ENCODE measurements at places on chromosomes 11 and 22.

DNA sequence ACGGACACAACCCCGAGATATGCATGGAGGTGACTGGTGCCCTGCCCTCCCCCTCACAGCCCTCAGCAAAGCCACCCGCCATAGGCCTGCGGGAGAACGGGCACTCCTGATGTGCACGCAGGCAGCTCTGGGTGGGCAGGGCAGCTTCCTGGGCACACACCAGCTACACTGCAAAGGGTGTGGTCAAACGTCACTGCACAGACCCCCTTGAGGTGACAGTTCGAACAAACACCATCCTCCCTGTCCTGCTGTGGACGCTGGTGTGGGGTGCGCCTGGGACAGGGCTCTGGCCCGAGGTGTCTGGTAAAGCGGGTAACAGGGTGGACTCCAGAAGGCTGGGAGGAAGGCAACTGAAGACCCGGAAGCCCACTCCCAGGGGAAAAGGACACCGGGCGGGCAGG, 21.9 kb upstream of the MOB2 start:
- no peak for DNase-seq

DNA sequence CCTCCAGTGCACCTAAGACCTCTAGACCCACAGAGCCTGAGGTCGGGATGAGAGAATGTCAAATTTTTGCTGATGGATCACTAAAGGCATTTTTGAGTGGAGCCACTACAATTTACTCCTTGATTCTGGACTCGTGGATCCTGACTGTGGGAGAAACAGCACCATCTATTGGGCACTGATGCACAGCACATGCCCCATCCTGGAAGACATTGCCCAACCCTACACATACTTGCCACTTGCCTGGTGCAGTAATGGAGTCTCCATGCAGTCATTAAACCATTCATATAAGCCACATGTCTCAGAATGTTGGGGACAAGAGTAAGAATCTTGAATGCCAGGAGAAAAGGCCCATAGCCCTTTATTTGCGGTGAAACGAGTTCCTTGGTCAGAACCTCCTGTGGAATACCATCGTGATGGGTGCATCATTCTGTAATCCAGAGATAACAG, 103.9 kb downstream of the GGTLC2 start:
- DNase-seq: peak; percentile 51

- no peak for DNase-seq
These were observed 66.7 kb downstream of the HSD17B12 start for GRCh38 chr11:43747130-43747802.

- DNase-seq: peak; percentile 80
These were observed 5.6 kb upstream of the SH3BP1 start for GRCh38 chr22:37633625-37634416.

All from AG10803 (cell line).